ENCODE measurements at places on chromosomes 16 and 17.
A peak's percentile ranks its signal among the peaks of the same experiment; 100 is the strongest.

DNA sequence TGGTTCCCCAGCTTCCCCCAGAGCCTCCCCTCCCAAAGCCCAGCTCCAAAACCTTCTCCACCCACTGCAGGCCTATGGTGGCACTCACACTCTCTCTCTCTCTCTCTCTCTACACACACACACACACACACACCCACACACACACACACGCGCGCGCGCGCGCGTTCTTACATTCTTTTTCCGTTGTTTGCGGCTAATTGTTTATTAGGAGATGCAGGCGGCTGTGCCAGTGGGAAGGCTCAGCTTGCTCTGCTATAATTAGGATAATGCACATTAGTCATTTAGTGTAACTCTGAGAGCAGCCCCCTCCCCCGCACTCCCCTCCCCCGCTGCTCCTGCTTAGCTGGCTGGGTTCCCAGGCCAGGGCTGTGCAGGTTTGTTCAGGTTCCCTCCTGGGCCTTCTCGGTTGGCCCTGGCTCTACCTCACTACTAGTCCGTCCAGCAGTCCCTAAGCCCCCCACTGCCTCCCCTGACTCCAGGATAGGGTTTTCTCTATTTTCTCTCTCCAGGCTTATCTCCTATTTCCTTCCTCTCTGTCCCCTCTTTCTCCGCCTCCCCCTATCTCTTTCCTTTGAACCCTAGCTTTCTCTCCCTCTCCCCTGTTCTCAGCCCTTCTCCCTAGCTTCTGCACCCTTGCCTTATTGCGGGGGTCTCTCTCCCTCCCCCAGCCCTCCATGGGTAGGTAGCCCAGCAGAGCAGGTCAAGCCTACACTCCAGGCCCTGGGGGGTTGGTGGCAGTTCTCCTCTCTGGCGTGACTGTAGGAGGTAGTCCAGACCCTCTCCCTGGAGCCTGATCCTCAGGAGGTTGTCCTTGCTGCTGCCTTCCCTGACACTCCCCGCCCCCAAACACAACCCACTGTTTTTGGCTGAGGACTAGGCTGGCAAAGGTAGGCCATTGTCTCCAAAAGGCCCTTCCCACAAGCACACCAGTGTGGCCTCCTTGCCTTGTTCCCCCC lies 34.0 kb downstream of the TMEM132E start:
- no peak for DNase-seq

DNA sequence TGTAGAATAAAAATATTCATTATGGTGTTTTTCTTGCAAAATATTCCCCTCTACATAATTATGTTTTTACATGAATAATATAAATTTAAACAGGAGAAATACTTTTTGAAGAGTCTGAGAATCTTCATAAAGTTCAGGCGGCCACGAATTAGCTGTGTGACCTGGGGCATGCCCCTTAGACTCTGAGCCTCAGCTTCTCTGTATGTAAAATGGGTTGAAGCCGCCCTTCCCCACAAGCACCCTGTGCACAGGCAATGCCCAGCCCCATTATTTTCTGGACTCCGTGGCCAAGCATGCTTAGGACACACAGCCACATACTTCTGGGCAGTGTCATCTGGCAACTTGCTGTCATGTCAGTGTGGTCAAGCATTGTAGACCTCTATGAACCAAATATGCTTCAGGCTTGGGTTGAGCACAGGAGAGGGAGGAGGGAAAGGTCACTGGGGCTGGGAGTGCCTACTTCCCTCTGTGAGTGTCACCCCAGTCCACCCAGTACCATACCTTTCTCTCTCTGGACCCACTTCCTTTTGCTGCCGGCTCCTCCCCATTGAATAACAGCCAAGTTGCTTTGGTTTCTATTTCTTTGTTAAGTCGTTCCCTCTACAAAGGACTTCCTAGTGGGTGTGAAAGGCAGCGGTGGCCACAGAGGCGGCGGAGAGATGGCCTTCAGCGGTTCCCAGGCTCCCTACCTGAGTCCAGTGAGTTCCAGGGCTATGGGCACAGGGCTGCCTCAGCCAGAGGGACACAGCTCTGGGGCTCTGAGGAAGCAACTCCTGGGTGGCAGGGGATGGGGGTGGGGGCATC lies at the start of gene LGALS9:
Gene LGALS9 (plus strand): TSS at position 582 of the 804 bp plus-strand sequence. CDS start 78 bp downstream, at position 660.
- peak; percentile 72 for DNase-seq

DNA sequence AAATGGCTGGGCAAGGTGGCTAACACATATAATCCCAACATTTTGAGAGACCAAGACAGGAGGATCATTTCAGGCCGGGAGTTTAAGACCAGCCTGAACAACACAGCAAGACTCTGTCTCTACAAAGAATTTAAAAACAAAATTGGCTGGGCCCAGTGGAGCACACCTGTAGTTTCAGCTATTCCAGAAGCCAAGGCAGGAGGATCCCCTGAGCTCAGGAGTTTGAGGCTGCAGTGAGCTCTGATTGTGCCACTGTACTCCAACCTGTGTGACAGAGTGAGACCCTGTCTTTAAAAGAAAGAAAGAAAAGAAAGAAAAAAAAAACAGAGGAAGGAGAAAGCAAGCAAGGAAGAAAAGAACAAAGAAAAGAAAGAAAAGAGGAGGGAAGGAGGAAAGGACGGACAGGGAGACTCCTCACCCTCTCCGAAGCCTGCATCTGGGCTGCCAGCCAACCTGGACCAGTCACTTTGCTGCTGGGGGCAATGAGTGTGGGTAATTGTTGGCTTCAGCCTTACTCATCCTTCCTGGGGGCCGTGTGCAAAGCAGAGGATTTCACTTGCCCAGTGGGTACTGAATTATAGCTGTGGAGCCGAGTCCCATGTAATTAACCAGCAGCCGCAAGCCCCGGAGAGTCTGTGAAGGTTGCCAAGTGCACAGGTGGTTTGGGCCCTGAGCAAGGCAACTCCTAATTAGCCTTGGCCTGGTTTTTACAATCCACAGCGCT lies 6.7 kb upstream of the MT4 start:
- no peak for DNase-seq

GRCh38 chr17:40356990-40357881 lies 7.3 kb downstream of the GJD3 start:
- no peak for DNase-seq

GRCh38 chr17:49914096-49914490 lies 54.9 kb upstream of the DLX4 start:
- DNase-seq = no peak

DNA sequence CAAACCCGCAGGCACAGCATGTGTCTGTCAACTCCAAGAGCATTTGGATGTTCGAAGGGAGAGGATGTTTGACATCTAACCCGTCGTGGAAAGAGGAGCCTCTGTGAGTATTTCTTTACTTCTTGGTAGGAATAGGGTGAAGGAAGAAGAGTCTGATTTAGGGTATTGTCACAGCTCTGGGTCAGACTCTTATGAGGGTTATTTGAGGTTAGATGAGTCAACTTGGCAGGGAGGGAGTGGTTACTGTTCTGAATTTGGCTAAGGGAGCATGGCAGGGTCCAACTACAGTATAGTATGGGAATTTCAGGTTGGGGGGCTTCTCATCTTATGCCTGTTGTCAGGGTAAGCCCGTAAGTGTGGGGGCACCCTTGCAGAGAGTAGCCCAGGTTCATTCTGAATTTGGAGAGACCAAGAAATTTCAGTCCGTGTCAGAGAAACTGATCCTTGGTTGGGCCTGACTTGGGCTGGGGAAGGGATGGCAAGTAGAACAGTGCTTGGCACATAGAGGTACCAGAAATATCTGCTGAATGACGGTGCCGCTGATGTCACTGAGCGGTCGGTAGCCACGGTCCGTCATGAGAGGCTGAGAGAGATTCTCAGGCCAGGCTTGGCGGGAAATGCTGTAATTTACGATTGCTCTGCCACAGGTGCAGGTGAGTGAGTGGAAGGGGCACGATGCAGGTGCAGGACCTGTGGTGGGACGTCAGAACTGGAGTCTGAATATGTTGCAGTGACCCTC lies 43.2 kb downstream of the MYH3 start:
- DNase-seq = no peak

- no peak for DNase-seq
Observed at GRCh38 chr17:32323811-32324491, 18.0 kb downstream of the C17orf75 start.

DNA sequence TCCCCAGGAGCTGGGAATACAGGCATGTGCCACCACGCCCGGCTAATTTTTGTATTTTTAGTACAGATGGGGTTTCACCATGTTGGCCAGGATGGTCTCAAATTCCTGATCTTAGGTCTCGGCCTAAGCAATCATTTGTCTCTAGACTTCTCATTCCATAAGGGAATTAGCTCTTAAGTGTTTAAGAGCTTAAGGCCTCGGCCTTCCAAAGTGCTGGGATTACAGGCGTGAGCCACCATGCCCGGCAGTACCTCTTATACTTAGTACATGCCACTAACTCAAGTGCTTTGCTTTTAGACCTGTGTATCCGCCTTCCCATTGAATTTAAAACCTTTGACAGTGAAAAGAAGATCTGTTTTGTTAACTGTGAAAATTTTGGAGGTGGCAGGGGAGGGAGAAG lies 16.6 kb upstream of the IL21R start:
- no peak for DNase-seq

GRCh38 chr17:40290629-40291280 lies 3.1 kb downstream of the CDC6 start:
- DNase-seq = peak; percentile 61

GRCh38 chr17:4365628-4366326 lies 698 bp downstream of the UBE2G1 start:
- no peak for DNase-seq

GRCh38 chr16:30875871-30876801 lies 17.7 kb downstream of the BCL7C start:
- DNase-seq = peak; percentile 73

- no peak for DNase-seq
Observed at GRCh38 chr16:30009085-30009862, 1.6 kb downstream of the DOC2A start.

- DNase-seq = peak; percentile 0
Observed at GRCh38 chr17:31788956-31789355, 70.1 kb downstream of the COPRS start.

DNA sequence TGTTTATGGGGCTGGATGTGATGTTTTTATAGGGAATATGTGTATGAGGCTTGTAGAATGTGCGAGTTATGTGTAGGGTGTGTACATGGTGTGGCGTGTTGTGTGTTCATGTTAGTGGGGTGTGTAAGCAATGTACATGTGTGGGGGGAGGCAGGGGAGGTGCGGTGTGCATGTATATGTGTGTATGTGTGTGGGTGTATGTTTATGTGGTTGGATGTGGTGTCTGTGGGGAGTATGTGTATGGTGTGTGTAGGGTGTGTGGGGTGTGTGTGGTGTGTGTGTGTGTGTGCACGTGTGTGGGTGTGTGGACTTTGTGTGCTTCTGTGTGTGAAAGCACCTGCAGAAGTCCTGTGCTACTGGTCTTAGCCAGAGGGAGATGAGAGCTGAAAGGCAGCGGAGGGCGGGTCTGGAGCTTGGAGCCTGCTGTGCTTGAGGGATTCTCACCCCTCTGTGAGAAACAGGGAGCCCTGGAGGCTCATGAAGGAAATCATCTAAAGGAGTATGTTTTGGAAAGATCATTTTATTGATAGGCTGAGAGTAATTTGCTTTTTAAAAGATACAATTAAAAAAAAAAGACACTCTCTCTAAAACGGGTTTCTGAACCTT lies 222.7 kb downstream of the HS3ST4 start:
- no peak for DNase-seq

- DNase-seq = no peak
Observed at GRCh38 chr16:14244196-14245010, 173.3 kb downstream of the MRTFB start.

DNA sequence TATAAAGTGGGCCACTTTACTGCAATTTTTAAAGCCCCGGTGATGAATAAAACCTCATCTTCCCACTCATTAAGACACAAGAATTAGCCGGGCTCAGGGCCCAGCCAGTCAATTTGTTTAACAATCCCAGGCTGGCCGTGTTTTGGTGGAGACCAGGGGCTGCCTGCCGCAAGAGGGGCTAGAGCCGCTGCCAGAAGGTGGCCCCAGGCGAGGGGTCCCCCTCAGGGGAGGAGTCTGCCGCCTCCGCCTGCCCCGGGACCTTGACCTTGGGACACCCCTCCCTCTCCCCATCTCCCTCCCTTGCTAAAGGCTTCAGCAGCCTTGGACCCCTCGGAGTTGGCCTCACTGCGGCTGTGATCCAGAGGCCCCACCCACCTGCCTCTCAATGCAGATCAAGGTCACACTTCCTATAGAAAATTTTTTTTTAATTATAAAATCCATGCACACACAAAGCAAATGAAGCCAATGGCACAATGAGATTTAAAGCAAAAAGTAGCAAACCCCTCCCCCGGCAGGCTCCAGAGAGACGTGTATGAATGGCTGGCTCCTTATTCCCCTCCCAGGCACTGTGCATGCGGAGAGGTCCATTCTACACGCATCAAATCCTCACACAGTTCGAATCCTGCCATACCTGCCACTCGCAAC lies 23.0 kb upstream of the SLC38A10 start:
- DNase-seq = no peak

DNA sequence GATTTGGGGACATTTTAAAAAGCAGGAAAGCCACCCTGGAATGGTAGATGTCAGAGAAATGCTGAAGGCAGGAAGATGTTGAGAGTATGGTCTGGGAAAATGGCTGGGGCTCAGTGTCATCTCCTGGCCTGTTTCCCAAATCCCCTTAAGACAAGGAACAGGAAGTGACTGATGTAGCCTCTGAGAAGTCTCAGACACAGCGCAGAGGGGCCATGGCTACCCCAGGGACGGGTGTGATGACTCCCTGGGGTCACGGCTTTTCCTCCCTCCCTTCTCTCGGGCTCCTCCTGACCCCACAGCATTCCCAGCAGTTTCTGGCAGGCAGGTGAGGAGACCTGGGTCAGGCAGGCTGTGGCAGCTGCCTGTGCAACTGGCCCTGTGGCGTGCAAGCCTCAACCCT lies 45.4 kb downstream of the RAP1GAP2 start:
- no peak for DNase-seq

- DNase-seq = no peak
Observed at GRCh38 chr17:57271821-57272220, 15.5 kb downstream of the MSI2 start.

DNA sequence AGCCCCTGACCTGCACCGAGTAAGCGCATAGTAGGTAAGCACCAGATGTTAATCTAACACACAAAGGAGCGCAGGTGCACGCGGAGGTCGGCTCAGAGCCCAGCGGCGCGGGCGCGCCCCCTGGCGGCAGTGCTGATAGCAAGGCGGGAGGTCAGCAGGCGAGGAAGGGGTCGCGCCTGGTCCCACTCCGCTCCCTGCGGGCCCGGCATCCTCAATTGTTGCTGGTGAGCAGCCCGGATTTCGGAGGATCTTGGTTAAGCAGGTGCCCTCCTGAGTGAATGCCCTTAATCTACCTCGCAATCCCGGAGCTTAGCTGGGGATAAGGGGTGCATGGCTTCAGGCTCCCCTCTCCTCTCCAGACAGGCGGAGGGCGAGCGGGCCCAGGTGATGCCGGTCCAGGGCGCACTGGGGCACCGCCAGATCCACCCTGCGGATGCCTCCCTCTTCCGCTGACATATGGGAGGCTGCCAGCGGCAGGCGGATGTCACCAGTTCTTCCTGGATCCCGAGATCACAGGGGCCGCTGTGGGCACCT lies 4.0 kb upstream of the WNT3 start:
- DNase-seq = peak; percentile 70

GRCh38 chr16:31108035-31108793 lies at the start of gene BCKDK:
Gene BCKDK (plus strand): TSS chr16:31108386. CDS start chr16:31109224, 838 bp downstream.
- DNase-seq = peak; percentile 94

GRCh38 chr17:37090941-37091340 lies 142.2 kb downstream of the AATF start:
- no peak for DNase-seq

Data from GM13976 (cell line).